Hematopoietic multipotent progenitor cell treated with erythropoietin and hydrocortisone succinate and interleukin-3 and kit ligand, for 8 days (in vitro differentiated cells): ENCODE measurements at places on chromosomes 4 and X.

DNA sequence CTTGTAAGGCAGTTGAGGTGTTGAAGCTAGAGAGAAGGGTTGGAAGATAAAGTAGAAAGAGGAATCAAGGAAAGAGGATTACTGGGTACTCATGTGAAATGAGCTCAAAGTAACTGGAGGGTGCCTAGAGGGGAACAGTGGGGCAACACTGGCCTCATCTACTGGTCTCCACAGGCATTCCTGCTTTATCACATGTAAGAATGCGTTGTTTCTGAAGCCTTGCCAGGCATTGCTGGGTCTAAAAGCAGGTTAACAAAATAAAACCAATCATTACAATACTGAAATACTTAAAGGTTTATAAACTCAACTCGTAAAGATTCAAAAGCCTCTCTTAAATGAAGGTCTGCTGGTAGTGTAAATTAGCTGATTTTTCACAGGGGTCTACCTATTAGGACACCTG lies 96.0 kb downstream of the FANCB start:
- DNase-seq = no peak

- no peak for DNase-seq
Observed at GRCh38 chr4:167943872-167944505, 148.3 kb upstream of the ANXA10 start.

DNA sequence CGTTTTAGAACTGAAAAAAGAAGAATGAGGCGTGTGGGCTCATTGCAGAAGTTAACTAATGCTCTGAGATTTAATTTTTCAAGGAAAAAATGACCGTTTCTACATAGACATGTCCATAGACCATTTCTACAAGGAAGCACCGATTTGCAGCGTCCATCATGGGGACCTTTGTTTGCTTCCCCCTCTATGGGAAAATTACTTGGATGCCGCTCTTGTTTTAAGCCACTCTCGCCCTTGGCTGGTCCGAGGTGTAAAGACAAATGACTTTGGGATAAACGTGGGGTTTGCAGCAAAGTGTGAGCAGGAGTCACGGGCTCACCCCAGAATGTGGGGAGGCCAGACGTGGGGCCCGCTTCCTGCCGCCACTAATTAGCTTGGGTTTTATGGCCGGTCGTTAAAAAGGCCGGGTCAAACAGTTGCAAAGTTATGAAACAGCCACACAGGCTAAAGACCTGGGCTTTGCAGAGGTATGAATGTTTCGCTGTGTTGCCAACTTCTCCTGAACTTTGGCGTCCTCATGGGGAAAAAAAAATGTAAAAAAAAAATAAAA lies 235.9 kb downstream of the SHOX start:
- no peak for DNase-seq

DNA sequence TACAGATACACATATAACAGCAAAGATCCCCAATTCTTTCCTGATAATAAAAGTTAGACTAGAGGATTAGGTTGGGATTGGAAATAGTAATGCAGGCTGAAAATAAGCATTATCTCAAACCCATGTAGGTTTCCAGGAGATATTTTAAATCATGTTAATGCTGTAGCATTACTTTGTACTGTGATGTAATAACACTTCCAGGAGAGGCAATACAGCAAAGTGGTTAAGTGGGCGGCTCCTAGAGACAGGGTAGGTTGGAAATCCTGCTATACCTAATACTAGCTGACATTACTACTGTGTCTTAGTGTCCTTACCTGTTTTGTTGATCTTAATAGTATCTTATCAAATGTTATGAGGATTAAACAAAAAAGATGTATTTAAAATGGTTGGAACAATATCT lies 9.6 kb downstream of the PAICS start:
- no peak for DNase-seq

DNA sequence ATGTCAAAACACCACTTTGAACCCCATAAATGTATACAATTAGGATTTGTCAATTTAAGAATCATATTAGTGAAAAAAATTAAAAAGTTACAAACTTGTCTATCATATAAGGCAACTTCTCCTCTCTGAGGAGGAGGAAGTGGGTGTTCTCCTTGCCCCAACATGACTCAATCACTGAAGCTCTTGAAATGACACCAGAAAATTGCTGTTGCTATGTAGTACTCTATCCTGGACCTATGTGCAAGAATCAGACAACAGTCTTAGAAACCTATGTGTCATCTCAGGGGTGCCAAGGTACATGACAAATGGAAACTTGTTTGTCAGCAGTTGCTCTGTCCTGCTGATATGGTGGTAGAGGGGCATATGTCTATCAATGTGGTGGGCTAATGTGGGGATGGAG lies 47.7 kb downstream of the HMGB3 start:
- DNase-seq = no peak

DNA sequence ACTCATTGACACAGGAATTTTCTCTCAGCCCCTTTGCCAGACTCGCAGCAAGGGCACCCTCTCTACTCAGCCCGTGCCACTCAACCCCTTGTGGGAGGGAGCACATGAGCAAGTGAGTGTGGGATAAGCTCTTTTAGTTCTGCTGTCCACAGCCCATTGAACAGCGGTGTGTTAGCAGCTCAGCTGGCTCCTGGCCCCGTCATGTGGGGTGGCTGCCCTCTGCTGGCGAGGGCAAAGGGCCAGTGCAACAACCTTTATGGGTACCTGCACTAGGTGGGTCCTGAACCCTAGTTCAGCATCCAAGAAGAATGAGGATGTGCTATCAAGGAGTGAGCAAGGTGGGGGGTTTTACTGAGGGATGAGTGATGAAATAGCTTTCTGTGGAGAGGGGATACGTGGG lies 85.0 kb upstream of the ZNF81 start:
- peak; percentile 62 for DNase-seq

- no peak for DNase-seq
Observed at GRCh38 chrX:139881572-139881971, 51.3 kb downstream of the ATP11C start.
